ENCODE measurements at places on chromosomes 6 and 20. TPM values are rescaled to one million over a fixed set of nuclear protein-coding genes. Genes with fewer than 3 reads are reported as not detected.

GRCh38 chr6:79506251-79506650 is 31.0 kb downstream of the LCA5 start:
- no peaks in the 10 kb centered on the region for H3K27me3 ChIP-seq
- no peaks in the 10 kb centered on the region for H3K4me1 ChIP-seq
- H3K4me3 ChIP-seq, result no peak overlapping the region
- H3K27ac ChIP-seq, result no peak overlapping the region

DNA sequence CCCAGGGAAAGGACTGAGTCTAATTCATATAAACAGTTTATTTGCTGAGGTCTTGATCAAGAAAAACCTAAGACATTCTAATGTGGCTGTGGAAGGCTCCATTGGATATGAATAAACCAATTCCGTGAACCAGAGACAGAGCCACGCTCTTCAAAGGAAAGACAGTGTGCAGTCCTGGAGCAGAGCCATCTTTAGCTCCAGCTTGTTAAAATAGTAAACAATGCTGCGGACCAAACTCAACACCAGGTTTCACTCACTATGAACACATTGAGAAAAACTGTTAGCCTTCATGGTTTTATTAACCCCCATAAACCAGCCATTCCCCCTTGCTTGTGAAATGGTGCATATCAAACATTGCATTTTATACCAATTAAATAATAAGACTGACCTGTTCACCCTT is 61.9 kb downstream of the COL9A1 start:
- peak; percentile 16 for DNase-seq
- H3K4me3 ChIP-seq, result no peak overlapping the region
- peaks cover 7% of the 10 kb centered on the region for H3K4me1 ChIP-seq
- H3K36me3 ChIP-seq, result no peaks in the 10 kb centered on the region

DNA sequence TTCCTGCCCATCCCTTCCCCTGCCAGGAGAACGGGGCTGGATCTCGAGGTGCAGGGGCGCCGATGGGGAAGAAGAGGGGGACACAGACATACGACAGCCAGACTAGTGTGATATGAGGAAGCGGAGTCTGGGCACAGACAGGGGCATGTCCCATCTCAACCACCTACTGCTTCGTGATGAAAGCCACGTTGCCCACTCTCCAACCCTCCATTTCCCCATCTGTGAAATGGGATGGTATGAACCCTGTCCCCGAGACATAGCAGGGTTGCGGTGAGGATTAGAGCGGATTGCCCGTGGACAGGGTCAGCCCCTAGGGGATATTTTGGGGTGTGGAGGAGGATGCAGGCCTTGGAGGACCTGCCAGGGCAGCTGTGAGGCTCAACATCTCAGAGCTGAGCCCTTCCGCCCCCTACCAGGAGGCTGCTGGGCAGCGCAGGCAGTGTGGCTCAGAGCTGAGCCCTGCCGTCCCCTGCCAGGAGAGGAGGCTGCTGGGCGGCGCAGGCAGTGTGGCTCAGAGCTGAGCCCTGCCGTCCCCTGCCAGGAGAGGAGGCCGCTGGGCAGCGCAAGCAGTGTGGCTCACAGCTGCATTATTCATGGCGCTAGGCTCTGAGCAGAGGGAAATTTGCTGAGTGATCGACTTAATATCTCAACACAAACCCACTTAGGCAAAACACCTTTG is 71.7 kb downstream of the GRM4 start:
- no peaks in the 10 kb centered on the region for H3K4me1 ChIP-seq
- no peak overlapping the region for H3K4me3 ChIP-seq
- no peaks in the 10 kb centered on the region for H3K36me3 ChIP-seq
- no peaks in the 10 kb centered on the region for H3K27me3 ChIP-seq
- DNase-seq, result no peak

- H3K4me1 ChIP-seq, result no peaks in the 10 kb centered on the region
- no peak overlapping the region for H3K27ac ChIP-seq
- H3K4me3 ChIP-seq, result no peak overlapping the region
- H3K36me3 ChIP-seq, result no peaks in the 10 kb centered on the region
- DNase-seq, result no peak
- H3K27me3 ChIP-seq, result no peaks in the 10 kb centered on the region
These were observed 60.8 kb downstream of the MDN1 start for GRCh38 chr6:89758830-89759229.

DNA sequence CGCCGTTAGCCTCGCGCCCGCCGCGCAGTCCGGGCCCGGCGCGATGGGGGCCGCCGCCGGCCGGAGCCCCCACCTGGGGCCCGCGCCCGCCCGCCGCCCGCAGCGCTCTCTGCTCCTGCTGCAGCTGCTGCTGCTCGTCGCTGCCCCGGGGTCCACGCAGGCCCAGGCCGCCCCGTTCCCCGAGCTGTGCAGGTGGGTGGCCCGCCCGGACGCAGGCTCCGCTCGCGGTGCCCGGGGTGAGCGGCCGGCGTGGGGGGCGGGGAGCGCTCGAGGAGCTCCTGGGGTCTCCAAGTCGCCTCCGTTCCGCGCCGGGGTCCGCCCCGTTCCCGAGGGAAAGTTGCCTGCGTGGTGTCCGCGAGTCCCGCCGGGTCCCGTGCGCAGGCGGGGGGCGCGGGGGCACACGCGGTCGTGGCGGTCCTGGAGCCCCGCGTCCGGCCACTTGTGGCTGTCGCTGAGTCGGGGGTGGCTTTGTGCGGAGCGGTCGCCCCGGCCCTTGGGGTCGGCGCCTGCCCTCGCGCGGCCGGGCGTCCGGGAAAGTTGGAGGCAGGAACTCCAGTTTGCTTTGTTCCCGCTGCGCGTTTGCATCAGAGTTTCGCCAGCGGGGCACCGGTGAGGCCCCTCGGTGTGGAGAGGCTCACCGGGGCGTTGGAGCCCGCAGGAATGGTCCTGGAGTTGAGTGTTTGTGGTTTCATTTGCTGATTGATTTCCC is 476 bp downstream of the IGF2R start:
- H3K27me3 ChIP-seq, result no peaks in the 10 kb centered on the region
- peaks cover 17% of the 10 kb centered on the region for H3K4me1 ChIP-seq
- peak; percentile 42 for DNase-seq

DNA sequence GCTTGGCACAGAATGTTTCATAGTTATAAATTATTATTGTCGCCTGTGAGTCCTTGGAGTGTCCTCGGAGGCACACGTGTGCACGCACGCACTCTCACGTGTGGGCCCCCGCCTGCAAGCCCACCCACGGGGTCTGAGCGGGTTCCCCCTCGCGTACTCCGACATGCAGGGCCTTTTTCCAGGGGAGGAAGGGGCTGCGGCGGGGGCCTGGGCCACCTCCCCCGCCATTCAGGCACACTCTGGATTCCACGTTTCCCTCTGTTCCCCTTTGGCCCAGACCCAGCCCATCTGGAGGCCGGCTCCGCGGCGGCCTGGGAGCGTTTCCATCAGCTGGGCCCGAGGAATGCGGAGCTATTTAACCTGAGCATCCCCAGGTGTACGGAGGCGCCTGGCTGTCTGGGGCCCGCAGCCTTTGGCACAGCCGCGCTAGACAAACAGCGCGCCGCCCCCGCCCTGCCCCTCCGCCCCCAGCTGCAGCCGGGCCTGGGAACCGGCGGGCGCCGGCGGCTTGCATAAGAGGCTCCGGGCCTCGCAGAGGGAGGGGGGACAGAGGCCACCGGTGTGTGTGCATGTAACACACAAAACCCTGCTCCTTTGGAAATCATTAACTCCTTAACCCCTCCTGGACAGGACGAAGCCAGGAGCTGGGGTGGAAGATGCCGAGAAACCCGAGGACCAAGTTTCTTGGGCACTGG is 3.3 kb downstream of the ID1 start:
- DNase-seq, result peak; percentile 92
- H3K27ac ChIP-seq, result peak overlapping the region; percentile 93
- H3K36me3 ChIP-seq, result no peaks in the 10 kb centered on the region
- H3K27me3 ChIP-seq, result no peaks in the 10 kb centered on the region
- peak overlapping the region; percentile 71 for H3K4me3 ChIP-seq

NRSN1 gene
- 0.16 TPM for total RNA-seq

GRCh38 chr20:13222319-13222716 is 1.2 kb downstream of the ISM1 start:
- peaks cover 22% of the 10 kb centered on the region for H3K4me1 ChIP-seq
- no peaks in the 10 kb centered on the region for H3K36me3 ChIP-seq
- no peak for DNase-seq
- H3K27me3 ChIP-seq, result peaks cover 87% of the 10 kb centered on the region
- no peak overlapping the region for H3K4me3 ChIP-seq

TTPAL gene
- 7.9 TPM for total RNA-seq

DNA sequence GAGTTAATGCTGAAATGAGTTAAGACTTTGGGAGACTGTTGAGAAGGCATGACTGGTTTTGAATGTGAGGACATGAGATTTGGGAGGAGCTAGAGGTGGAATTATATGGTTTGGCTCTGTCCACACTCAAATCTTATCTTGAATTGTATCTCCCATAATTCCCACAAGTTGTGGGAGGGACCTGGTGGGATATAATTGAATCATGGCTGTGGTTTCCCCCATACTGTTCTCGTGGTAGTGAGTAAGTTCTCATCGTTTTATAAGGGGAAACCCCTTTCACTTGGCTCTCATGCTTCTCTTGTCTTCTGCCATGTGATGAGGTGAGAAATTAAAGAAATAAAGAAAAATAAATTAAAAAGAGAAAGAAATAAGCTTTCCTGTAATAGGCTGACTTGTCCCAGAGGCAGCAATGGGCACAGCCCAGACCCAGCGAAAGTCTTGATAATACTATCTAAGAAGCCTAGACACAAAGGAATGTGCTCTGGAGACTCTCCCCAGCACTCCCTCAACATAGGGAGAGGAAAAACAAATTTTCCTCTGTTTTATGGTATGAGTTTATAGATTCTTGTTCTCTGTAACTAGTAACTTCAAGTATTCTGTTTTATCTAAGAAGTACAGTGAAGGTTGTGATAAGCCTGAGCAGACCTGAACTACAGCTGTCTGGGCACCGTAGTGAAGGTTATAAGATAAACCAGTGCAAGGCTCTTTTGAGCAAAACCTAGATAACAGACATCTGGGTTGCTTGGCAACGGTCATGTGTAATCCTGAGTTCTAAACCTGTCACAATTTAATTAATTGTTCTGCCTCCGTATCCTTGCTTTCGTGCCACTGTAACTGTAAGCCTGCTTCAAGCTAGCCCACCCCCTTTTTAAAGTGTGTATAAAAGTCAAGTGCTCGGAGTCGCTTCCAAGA is 88.9 kb upstream of the ECI2 start:
- H3K27me3 ChIP-seq, result no peaks in the 10 kb centered on the region
- no peak overlapping the region for H3K4me3 ChIP-seq
- no peaks in the 10 kb centered on the region for H3K36me3 ChIP-seq
- no peaks in the 10 kb centered on the region for H3K4me1 ChIP-seq
- no peak for DNase-seq

- peaks cover 4% of the 10 kb centered on the region for H3K4me1 ChIP-seq
- no peaks in the 10 kb centered on the region for H3K36me3 ChIP-seq
- no peak overlapping the region for H3K4me3 ChIP-seq
- no peak for DNase-seq
These were observed 81.0 kb downstream of the TMEM170B start for GRCh38 chr6:11618533-11618932.

DNA sequence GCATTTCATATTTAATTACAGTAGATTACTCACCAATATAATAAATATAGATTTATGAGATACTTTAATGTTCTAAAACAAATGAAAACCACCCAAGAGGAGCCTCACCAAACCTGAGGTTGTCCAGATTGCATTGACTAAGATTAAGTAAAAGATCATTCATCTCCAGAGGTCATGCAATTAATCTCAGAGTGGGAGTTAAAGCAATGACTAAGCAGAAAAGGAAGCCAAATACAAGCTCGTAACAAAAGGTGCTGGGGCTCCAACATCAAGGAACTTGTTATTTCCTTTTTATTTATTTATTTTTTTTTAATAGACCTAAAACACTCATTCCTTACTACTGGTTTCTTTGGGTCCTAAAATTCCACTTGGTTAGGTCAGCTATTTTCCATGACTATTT is 57.7 kb downstream of the RSPO3 start:
- H3K4me3 ChIP-seq, result no peak overlapping the region
- no peaks in the 10 kb centered on the region for H3K36me3 ChIP-seq
- no peak overlapping the region for H3K27ac ChIP-seq
- no peak for DNase-seq

PLA2G7 gene
- total RNA-seq, result 1.4 TPM

- H3K27me3 ChIP-seq, result no peaks in the 10 kb centered on the region
- H3K4me3 ChIP-seq, result no peak overlapping the region
- H3K4me1 ChIP-seq, result no peaks in the 10 kb centered on the region
- no peak for DNase-seq
These were observed 655.0 kb downstream of the QKI start for GRCh38 chr6:164069350-164069990.

SNAI1 gene
- total RNA-seq, result 0.41 TPM

- no peak overlapping the region for H3K4me3 ChIP-seq
- H3K36me3 ChIP-seq, result no peaks in the 10 kb centered on the region
- no peak overlapping the region for H3K27ac ChIP-seq
These were observed 28.1 kb downstream of the PAK5 start for GRCh38 chr20:9810738-9811137.

DNA sequence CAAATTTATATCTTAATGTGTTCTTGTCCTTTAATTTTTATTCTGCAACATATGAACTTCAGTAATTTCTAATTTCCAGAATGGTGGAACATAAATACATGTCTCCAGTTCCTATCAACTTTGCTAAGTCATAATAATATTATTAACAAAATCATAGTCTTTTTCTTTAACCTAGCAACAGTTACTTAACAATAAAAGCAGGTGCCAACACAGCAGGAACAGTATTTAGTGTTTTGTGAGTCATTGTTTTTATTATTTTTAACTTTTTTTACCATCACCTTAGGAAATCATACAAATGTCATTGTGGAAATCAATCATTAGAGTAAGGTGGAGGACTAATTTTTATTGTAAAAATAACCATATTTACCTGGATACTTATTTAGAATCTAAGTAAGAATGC is 133.5 kb downstream of the PLCB1 start:
- no peaks in the 10 kb centered on the region for H3K27me3 ChIP-seq
- H3K4me1 ChIP-seq, result no peaks in the 10 kb centered on the region
- DNase-seq, result no peak
- H3K27ac ChIP-seq, result no peak overlapping the region
- H3K4me3 ChIP-seq, result no peak overlapping the region
- H3K36me3 ChIP-seq, result no peaks in the 10 kb centered on the region

GRCh38 chr6:114712129-114712662 is 369.4 kb upstream of the HS3ST5 start:
- no peak for DNase-seq
- H3K4me1 ChIP-seq, result no peaks in the 10 kb centered on the region
- H3K36me3 ChIP-seq, result no peaks in the 10 kb centered on the region
- no peaks in the 10 kb centered on the region for H3K27me3 ChIP-seq

DCBLD1 gene
- total RNA-seq, result 5.6 TPM
